ENCODE measurements at places on chromosomes 5 and 9.

- DNase-seq, result no peak
Observed at GRCh38 chr9:99430301-99430700, 208.2 kb downstream of the SEC61B start.

DNA sequence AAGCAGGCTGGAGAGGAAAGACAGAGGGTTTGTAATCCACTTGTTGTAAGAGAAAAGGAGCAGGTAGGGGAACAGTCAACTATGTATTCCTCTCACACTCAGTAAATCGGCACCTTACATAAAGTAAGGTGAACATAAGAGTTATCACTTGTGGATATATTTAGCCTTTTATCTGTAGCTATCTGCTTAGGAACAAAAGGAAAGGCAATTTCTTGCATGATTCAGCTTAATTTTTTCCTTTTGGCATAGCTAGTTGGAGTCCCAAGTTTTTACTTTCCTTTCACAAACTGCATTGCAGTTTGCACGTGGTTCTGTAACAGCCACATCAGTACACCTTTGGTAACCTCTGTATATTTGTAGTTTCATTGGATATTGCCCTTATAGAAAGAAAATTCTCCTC lies 250.9 kb upstream of the PIK3R1 start:
- DNase-seq, result no peak

DNA sequence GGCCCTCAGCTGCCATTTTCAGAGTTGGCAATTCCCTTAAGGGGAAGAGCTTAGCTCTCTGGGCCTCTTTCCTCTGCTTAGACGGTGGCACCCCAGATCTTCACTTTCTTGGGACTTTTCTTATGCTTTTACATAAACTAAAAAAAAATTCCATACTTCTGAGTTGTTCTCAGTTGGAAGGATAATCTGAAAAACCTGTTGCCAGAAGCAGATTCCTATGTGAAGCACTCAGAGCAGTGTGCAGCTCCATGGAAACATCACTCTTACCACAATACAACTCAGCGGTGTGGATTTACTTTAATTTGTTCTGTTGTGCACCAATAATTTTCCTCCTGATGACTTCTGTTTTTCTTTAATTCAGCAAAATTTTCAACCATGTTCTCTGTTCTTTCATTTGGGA lies 44.1 kb upstream of the MROH2B start:
- DNase-seq, result peak; percentile 2

GRCh38 chr9:88387036-88387551 lies 1.1 kb upstream of the SPIN1 start:
- no peak for DNase-seq

GRCh38 chr9:108537756-108538155 lies 318.0 kb downstream of the ACTL7B start:
- DNase-seq, result no peak

- DNase-seq, result no peak
Observed at GRCh38 chr9:12627096-12627495, 66.1 kb upstream of the TYRP1 start.

DNA sequence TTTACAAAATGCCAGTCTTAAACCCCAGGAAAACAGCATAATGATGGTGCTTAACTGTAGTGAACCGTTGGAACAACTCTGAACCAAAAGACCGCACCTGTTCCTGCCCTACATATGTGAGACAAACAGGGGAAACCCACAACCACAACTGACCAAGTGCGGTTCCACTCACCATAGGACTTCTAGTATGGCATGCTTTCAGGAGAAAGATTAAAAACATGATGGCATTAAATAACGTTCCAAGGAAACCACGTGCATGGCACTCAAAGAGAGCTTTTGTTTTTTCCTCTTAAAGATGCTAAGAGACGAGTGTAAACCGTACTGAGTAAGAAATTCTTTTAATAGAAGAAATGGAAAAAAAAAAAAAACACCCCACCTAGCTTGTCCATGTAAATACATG lies 119.8 kb downstream of the SSBP2 start:
- DNase-seq, result no peak

GRCh38 chr5:4418084-4418483 lies 722.0 kb upstream of the ADAMTS16 start:
- no peak for DNase-seq

GRCh38 chr5:137366526-137366925 lies 132.6 kb downstream of the SPOCK1 start:
- DNase-seq, result no peak

GRCh38 chr5:91006713-91007112 lies 376.4 kb downstream of the ARRDC3 start:
- no peak for DNase-seq

GRCh38 chr5:107058235-107058634 lies 612.5 kb downstream of the EFNA5 start:
- DNase-seq, result no peak

GRCh38 chr9:73009649-73010288 lies 56.9 kb upstream of the ALDH1A1 start:
- peak; percentile 30 for DNase-seq

- peak; percentile 30 for DNase-seq
Observed at GRCh38 chr9:98057138-98057799, 737 bp downstream of the NANS start.

Data from GM23338 (cell line).